ENCODE measurements at places on chromosomes 5 and 9.

GRCh38 chr9:34592895-34593601 is 3.5 kb upstream of the CNTFR start:
- DNase-seq: no peak

DNA sequence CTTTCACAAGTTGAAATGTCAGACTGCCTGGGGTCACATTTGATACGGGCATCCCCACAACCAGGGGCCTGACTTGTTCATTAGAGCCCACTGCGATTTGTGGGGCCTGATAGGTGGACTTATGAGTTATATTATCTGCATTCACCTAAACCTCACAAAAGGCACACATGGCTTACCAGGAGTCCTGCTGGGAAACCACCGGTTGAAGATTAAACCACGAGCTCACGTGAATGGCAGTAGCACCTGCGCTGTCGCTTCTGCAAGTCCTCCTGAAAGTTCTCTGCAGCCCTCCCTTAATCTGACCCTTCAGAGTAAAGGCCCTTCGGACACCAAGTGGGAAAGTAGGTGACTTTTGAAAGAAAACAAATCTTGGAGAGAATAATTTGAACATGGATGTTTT is 68.9 kb downstream of the PPIC start:
- peak; percentile 17 for DNase-seq

GRCh38 chr5:107704681-107705401 is 34.1 kb upstream of the EFNA5 start:
- DNase-seq: no peak

GRCh38 chr5:122145906-122146305 is 16.6 kb downstream of the ZNF474 start:
- no peak for DNase-seq

- no peak for DNase-seq
Observed at GRCh38 chr9:88072831-88073375, 65.4 kb downstream of the SPATA31C2 start.

- no peak for DNase-seq
Observed at GRCh38 chr5:152277936-152278335, 127.1 kb downstream of the NMUR2 start.

GRCh38 chr5:79474367-79475151 is 39.4 kb downstream of the HOMER1 start:
- no peak for DNase-seq

- no peak for DNase-seq
Observed at GRCh38 chr5:172782169-172783039, 11.4 kb upstream of the DUSP1 start.

GRCh38 chr5:138962614-138963370 is 87.7 kb upstream of the LRRTM2 start:
- no peak for DNase-seq

- no peak for DNase-seq
Observed at GRCh38 chr9:94743035-94743954, 16.8 kb downstream of the AOPEP start.

- no peak for DNase-seq
Observed at GRCh38 chr5:18433336-18433735, 799.1 kb downstream of the TAF11L14 start.

Measured in GM12891 (cell line).